ENCODE measurements at places on chromosomes 1 and 21.

DNA sequence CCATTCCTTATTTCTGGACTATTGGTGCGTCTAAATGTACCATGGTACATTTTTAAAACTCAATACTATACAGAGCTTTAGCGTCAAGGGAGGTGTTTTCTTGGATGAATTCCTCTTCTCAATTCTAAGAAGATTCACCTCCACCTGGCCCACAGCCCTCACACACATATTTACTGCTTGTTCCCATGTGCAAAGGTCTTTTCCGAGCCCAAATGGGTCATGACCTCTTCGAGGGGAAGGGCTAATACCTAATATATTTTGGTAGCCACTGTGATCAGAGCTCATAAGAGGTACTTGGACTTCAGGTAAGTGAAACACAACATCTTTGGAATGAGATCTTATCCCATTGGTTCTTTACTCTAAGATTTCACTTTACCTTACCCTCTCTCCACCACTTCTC lies 205.9 kb downstream of the SDCCAG8 start:
- DNase-seq, result no peak

DNA sequence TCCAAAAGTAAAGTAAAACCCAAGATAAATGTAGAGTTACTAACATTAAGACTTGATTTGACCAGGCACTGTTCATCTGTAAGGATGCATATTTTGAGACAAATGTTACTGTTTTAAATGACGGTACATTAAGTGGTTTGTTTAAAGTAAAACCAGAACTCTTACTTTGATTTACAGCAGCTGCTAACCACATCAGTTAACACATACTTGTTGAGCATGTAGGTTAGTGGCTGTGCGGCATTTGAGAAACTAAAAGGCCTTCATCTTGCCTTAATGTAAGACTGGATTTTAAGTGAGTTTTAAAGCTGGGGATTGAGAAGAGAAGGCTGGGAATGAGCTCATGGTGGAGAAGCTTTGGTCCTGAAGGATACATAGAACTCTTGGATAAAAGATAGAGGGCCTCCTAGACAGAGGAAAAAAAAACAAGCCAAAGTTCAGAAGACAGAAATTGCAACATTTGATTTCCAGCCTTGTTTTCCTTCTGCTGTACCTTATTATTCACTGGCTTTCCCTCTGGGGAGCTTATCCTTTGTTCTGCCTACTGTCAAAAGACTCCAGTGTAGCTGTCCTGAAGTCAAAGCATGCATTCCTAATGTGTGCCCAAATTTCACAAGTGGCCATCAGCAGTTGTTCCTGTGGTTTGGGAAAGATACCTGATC lies 66.6 kb downstream of the MTR start:
- DNase-seq, result no peak

DNA sequence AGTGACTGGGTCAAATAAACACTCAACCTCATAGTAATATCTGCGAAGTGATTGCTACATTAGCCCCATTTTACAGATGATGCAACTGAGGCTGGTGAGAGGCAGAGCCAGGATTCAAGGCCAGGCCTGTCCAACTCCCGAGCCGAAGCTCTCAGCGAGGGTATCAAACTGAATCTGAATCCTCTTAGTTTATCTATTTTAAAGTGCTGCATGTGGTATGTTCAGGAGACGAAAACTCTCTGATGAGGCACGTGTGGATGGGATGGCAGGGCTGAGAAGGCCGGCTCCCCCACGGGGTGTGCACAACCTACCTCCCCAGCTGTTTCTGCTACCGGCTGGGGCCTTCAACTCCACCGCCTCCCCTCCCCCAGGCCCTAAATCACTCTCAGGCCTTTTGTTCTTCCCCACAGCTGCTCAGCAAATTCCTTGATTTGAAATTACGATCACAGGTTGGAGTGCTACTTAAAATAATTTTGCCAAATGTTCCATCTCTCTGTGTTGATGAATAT lies 171.8 kb downstream of the TOMM20 start:
- no peak for DNase-seq

GRCh38 chr1:214678386-214678785 lies 75.4 kb downstream of the CENPF start:
- DNase-seq, result no peak

- peak; percentile 70 for DNase-seq
Observed at GRCh38 chr1:160859166-160859565, 3.5 kb downstream of the CD244 start.

DNA sequence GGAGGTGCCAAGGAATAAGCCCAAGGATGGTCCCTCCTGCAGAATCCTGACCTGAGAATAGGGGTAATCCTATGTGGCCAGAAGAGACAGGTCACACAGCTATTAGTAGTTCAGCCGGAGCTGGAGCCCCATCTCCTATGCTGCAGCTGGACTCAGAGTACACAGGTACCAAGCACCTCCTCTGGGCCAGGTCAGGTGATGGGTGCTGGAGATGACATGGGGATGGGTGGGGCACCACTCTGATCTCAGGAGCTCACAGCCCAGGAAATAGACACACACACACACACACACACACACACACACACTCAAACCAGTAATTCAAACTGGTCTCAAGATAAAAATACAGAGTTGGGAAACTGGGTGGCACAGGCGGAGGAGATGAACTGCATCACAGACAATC lies 54.2 kb upstream of the SSBP3 start:
- no peak for DNase-seq

GRCh38 chr1:174769961-174770549 lies 229.7 kb upstream of the CACYBP start:
- DNase-seq, result peak; percentile 63

DNA sequence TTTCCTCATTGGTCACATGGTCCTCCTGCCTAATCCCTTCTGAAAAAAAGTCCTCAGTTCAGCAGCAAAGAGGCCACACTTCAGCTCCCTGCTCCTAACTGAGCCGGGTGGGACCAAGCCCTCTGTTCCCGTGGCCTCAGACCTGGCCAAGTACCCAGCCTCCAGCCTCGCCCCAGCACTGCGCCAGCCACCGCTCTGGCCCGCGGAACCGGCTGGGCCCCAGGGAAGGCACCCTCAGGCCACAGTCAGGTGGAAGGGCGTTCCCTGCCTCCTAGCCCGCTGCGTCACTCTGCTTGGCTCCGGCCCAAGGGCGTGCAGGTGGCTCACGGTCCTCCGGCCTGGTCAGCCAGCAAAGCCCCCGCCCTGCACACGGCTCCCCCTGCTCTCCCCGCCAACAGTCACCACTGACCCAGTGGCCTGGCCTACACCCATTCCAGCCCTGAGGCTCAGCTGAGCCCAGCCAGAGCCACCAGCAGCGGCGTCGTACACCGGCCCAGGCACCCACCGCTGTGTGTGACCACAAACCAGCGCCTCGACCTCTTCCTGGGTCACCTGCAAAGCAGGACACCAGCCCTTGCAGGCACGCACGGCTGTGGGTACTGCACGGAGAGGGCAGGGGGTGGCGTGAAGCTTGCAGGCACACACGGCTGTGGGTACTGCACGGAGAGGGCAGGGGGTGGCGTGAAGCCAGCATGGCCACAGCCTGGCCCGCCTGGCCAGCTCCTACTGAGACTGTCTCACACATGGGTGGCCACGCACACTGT lies 19.4 kb downstream of the NADK start:
- no peak for DNase-seq

- peak; percentile 60 for DNase-seq
Observed at GRCh38 chr21:25563361-25564116, 43.7 kb downstream of the MRPL39 start.

GRCh38 chr1:58950897-58951296 lies 167.1 kb upstream of the JUN start:
- DNase-seq, result no peak

DNA sequence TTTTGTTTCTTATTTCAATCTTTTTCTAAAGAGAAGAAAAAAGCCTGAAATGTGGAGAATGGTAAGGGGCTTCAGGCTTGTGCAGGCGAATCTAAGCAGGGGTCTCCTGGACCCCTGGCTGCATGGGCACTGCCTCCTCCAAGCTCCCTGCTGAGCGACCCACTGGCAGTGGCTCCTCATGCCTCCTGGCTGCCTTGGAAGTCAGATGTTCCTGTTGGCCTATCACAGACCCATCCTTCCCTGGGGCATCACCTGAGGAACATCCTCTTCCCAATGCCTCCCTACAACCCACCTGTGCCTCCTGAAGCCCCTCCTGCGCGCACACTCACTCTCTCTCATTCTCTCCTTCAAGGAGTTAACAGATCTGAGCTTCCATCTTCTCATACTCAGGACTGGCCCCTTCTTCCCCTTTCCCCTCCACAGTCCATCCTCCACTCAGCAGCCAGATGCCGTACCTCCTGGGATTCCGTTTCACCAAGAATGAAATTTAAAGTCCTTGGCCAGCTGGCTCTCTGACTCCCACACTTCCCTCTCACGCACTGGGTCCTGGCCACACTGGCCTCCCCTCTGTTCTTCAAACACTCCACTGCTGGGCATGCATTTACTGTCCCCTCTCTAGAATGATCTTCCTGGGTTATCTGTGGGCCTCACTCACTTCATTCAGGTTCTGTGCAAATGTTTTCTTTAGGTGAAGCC lies 41.7 kb downstream of the AZIN2 start:
- DNase-seq, result no peak

DNA sequence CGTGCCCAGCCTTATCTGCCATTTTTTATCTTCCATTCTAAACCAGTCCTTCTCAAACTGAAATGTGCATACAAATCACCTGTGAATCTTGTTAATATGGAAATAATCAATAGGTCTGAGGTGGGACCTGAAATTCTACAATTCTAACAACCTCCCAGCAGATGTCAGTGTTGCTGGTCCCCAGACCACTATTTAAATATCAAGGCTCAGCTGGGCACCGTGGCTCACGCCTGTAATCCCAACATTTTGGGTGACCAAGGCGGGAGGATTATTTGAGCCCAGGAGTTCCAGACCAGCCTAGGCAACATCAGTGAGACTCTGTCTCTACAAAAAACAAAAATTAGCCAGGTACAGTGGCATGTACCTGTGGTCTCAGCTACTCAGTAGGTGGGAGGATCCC lies 4.1 kb downstream of the UQCRHL start:
- peak; percentile 35 for DNase-seq

DNA sequence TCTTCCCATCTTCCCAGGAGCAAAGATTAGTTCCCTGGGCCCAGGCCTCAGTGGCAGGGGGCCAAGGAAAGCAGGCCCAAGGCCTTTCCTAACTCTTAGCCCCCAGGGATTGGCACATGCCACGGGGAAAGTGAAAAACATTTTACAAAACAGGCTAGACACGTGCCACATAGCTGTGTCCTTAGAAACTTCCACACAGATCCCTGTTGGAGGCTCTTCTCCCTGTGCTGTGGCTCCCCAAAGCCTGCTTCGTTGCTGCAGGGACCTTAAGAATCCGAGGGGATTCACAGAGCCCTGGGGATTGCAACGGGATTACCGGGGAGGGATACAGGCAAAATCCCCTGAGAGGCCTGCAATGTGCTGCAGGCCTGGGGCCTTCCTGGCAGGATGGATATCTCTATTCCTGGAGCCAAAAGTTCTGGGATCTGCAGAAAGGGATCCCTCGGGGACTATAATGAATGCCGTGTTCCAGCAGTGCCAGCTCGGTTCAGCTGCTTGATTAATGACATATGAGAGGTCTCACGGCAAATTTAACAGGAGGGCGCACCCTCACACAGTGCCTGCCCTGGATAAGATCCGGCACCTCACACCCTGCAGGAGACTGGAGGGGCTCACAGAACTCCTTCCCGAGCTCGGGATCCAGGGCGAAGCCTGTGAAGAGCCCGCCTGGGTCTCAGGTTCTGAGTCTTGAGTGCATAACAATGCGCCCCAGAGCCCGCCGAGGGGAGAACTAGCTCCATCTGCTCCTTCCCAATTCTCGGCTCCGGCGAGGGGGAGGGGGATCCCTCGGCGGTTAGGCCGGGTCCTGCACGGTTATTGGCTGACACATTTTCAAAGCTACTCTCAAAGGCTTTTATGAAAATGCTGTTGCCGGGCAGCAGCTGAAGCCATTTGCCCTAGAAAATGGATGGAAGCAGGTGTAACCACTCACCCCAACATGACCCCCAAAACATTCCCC lies 15.3 kb upstream of the RGS8 start:
- no peak for DNase-seq

DNA sequence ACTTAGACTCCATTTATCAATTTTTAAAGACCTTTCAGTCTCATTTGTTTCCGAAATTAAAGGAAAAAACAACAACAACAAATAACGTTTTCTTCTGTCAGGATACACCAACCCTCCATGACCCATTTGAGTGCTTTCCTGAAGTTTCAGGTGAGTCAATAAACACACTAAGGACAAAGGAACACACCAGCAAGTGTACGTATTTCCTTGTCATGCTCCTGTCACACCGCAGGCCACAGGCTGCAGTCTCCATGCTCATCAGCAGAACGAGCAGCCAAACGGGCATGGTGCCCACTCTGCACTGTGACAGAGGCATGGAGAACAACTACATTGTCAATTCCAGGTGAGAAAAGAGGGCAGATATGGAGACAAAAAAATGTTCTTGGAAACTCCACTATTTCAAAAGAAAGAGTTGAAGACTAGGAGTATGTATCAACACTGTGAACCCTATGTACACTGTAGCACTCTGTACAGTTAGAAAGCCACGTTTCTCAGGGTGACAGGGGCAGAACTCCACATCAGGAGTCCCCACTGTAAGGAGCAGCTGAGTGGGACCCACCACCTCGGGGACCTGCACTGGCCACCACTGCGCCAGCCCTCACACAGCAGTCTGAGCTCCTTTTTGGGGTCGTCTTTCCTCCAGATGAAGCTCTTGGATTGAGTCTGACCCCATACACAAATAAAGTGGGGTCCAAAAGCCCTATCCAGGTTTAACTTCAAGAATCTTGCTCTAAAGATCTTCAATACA lies 2.6 kb downstream of the PTTG1IP start:
- DNase-seq, result no peak

DNA sequence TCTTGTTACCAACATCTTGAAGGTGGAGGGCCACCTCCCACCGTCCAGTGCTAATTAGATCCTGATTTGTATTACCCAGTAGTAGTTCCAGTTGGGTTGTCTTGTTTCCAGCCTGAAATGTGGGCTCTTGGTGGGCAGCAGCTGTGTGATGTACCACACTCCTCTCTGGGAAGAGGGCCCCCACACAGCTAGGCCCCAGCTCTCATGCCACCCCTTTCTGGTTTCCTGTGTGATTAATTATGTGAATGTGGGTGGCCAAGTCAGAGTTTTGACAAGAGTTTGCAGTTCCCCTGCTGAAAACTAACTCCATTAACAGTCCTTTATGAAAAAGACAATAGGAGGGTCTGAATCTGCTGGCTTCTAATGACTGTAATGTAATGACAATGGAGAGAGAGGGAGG lies 3.8 kb downstream of the HMGB4 start:
- DNase-seq, result no peak
